ENCODE measurements at places on chromosomes 7 and 10. TPM values are rescaled to one million over a fixed set of nuclear protein-coding genes. Genes with fewer than 3 reads are reported as not detected.

- no peak for DNase-seq
These were observed 127.0 kb downstream of the ATE1 start for GRCh38 chr10:121800831-121801230.

DNA sequence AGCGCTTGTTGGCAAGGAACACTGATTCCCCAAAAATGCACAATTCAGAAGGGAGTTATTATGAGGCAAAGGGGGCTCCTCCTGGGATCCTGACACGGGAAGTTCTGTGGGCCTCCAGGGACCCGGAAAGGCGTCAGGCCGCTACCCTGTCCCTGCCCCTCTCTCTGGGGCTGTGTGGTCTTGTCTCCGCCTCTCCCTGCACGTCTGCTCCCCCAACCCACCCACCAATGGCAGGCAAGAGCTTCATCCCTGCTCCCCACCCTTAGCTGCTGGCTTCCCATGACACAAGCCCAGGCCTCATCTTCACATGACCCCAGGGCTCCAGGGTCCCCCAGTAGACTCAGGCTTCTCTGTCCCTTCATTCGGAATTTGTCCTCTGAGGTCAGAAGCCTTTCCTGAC is 31.0 kb upstream of the ADRB1 start:
- no peak for DNase-seq

GRCh38 chr10:121753726-121754476 is 155.7 kb upstream of the FGFR2 start:
- DNase-seq: no peak

The AS3MT gene
- 1.8 TPM for total RNA-seq

DNA sequence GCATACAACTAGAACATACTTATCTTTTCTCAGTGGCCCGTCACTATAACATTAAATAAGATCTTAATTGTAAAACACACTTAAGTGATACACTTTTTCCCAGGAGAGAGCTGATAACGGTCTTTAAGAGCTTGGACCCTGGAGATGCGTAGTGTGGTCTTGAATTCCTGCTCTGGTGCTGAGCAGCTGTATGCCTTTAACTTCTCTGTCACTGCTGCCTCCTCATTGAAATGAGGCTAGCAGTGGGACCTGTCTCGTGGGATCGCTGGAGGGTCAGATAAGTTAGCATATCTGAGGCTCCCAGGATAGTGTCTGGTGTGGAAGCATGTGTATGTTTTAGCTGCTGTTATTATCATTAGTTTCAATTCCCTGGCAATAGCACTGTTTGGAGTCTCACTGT is 194.9 kb downstream of the SDK1 start:
- no peak for DNase-seq

- DNase-seq: no peak
These were observed 99.3 kb upstream of the NFE2L3 start for GRCh38 chr7:26052706-26053105.

The ENKUR gene
- not detected for total RNA-seq

The EPO gene
- total RNA-seq: not detected

DNA sequence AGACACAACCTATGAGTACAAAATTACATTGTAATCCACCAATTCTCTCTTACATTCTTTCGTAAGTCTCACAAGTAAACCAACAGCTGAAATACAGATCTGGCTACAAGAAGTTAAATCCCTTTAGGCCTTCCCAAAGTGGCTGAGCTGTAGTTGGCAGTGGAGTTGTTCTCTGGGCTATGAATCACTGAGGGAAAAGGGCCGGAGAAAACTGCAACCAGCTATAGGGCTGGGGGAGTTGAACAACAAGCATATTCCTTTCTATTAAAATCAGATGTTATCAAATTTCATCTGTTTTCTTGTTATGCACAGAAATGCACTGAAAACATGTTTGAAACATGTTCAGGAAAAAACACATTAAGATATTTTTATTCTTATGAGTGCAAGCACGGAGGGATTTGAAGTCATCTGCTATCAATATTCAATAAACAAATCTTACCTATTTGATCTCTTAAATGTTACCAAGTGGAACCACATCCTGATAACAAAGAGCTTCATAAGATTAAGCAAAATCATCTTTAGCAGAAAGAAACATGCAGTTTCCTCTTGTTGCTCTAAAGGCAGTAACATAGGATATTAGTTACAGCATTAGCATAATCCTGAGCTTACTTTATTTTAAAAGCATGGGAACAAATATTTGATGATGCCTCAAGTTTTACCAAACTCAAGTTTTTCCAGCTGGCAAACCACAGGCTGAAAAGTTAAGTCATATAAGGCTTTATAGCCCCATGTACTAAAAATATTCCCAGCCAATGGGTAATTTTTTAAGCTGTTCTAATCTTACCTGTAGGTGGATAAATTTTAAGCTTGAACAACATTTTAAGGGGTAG is 212.7 kb downstream of the TAX1BP1 start:
- no peak for DNase-seq

GRCh38 chr10:11612021-11613001 is 861 bp upstream of the USP6NL start:
- no peak for DNase-seq

DNA sequence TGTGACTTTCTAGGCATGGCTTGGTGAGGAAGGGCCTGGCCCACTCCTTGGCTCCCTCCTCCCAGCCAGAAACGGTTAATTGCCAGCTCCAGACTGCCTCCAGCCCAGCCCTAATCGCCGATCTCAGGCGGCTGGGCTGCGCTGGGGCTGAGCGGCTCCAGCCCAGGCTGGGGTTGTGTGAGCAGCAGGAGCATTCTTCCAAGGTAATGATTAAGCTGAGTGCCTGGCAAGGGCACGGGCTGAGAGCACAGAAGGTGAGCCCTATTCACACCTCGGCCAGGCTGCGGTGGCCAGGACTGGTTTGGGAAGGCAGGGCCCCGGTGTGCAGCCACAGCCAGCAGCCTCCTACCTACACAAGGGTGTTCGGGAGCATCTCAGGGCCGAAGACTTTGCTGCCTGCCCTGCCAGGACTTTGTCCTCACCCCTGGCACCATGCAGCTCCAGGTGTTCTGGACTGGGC is at the start of gene TMEM72:
Gene TMEM72, plus strand, starts transcription at position 257 of the 460 bp plus-strand sequence. Its CDS starts 176 bp downstream, at position 433.
- no peak for DNase-seq
